ENCODE measurements at places on chromosomes 5 and 9. TPM values are rescaled to one million over a fixed set of nuclear protein-coding genes. Genes with fewer than 3 reads are reported as not detected.

WWC1 gene
- 1.2 TPM for total RNA-seq

GRCh38 chr5:33227247-33227646 lies 213.5 kb upstream of the TARS1 start:
- no peaks in the 10 kb centered on the region for H3K27me3 ChIP-seq
- no peaks in the 10 kb centered on the region for H3K4me1 ChIP-seq
- no peak overlapping the region for H3K4me3 ChIP-seq
- H3K36me3 ChIP-seq, result no peaks in the 10 kb centered on the region
- H3K27ac ChIP-seq, result no peak overlapping the region
- DNase-seq, result no peak

GRCh38 chr9:134065612-134066419 lies 2.0 kb downstream of the BRD3 start:
- H3K27me3 ChIP-seq, result no peaks in the 10 kb centered on the region
- DNase-seq, result peak; percentile 79
- no peaks in the 10 kb centered on the region for H3K36me3 ChIP-seq
- H3K4me3 ChIP-seq, result no peak overlapping the region
- peaks cover 56% of the 10 kb centered on the region for H3K4me1 ChIP-seq

DNA sequence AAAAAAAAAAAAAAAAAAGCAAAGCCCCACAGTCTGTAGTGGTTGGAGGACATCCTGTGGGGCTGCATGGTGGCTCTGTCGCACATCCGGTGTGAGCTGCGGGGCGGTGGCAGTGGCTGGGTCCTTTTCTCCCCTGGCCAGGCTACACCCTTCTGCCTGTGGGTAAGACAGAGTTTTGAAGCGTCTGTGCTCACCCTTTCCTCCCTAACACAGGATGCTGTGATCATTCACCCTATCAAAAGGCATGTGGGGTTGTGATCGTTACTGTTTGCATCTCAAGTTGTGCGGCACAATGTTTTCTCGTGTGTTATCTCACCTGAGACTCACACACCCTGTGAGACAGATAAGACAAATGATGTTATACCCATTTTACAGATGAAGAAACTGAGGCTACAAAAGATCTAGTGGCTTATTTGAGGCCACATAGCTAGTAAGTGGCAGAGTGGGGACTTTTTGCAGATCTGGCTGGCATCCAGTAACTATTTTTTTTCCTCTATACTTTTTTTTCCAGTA lies 17.5 kb downstream of the IRF1 start:
- H3K4me1 ChIP-seq, result peaks cover 13% of the 10 kb centered on the region
- no peak overlapping the region for H3K27ac ChIP-seq
- DNase-seq, result peak; percentile 30
- H3K27me3 ChIP-seq, result no peaks in the 10 kb centered on the region
